ENCODE measurements at places on chromosomes 16 and 17.

DNA sequence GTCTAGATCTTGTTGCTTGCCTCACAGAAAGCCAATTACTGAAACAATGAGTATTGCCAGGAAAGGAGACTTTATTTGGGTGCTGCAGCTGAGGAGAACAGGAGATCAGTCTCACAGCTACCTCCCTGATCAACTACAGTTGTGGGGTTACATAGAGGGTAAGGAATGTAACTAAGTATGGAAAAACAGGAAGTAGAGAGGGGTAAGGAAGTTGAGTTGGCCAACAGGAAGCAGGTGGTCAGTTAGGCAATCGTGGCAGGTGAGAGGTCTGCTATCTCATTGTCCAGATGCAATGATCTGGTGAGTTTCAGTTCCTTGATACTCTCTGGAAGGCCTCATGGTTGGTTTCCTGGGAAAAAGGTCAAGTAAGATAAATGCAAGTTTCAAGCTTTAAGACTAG is 333.1 kb upstream of the GOT2 start:
- DNase-seq, result no peak

- no peak for DNase-seq
Measured at GRCh38 chr17:38848939-38849605, 4.4 kb downstream of the RPL23 start.

- no peak for DNase-seq
Measured at GRCh38 chr17:7034955-7035590, 742 bp upstream of the SLC16A13 start.

GRCh38 chr16:50602531-50603205 is 54.5 kb downstream of the NKD1 start:
- DNase-seq, result no peak

- DNase-seq, result no peak
Measured at GRCh38 chr16:68229431-68230175, 6.3 kb downstream of the ESRP2 start.

GRCh38 chr17:58193641-58194255 is 1.2 kb downstream of the EPX start:
- DNase-seq, result no peak

DNA sequence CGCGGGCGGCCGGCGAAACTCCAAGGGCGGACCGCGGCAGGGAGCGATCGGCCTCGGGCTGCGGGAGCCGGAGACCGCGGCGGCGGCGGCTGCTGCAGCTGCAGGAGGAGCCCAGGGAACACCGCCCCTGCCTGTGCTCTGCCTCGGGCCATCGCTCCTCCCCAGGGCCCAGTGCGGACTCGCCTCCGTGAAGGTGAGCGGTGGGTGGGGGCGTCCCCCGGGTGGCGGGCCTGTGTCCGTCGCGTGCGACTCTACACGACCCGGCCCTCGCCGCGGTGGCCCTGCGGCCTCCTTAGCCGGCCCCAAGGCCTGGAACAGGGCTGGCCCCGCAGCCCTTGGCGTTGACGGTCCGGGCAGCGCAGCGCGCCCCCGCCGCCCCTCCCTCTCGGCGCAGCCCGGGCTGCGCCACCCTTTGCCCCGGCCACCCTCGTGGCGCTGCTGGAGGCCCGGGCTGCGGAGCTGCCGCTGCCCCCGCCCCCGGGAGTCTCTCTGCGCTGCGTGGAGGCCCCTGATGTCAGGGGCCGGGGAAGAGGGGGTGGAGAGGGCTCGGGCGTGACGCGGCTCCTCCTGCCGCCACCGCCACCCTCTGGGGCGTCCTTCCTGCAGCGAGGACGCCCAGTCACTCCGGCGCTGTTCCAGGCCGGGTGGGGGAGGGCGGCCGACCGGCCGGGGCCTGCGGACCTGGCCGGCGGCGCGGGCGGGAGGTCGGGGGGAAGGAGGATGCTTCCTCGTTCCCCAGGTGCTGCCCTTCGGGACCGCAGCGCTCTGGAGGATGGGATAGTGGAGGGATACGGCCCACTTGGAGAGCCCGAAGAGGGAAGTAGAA is 485 bp downstream of the DYNLL2 start:
- peak; percentile 30 for DNase-seq

- no peak for DNase-seq
Measured at GRCh38 chr16:7521834-7522233, 189.2 kb downstream of the RBFOX1 start.

DNA sequence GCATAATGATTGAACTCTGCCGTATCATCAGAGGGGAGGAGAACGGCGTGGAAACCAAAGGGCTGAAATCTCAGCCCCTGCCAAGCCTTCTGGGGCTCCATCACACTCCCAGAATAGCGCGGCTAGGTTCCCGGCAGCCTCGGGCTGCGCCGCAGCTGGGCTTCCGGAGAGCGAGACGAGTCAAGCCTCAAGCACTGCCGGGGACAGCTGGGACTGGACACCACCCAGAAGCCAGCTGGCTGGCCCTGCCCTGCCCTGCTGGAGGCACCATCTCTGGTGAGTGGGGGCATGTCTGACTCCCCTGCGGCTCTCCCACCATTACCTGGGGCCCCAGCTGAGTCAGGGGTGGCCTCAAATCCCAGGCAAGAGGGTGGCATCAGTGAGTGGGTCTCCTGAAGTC is 7.2 kb upstream of the GPRC5C start:
- DNase-seq, result no peak

GRCh38 chr16:1206326-1206725 is 18.7 kb downstream of the TPSG1 start:
- DNase-seq, result no peak

DNA sequence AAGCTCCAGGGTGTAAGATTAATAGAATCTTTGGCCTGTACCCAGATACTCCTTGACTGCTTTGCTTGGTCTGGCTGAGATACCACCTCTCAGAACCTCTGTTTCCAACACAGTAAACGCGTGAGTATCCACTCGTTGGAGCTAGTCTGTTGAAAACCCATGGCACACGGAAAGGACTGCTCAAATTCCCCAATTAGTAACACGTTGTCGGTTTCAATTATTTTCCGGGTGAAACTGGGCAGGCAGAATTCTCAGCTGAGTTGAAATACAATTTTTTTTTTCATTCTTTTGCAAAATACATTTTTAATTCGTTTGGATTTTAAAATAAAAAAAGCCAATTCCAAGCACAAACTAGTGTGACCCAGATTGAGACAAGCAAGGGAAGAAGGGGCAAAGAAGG is 120.5 kb downstream of the MAF start:
- DNase-seq, result no peak

GRCh38 chr16:56865394-56866062 is 521 bp downstream of the SLC12A3 start:
- no peak for DNase-seq

- DNase-seq, result no peak
Measured at GRCh38 chr16:19690196-19690595, 27.8 kb downstream of the KNOP1 start.

DNA sequence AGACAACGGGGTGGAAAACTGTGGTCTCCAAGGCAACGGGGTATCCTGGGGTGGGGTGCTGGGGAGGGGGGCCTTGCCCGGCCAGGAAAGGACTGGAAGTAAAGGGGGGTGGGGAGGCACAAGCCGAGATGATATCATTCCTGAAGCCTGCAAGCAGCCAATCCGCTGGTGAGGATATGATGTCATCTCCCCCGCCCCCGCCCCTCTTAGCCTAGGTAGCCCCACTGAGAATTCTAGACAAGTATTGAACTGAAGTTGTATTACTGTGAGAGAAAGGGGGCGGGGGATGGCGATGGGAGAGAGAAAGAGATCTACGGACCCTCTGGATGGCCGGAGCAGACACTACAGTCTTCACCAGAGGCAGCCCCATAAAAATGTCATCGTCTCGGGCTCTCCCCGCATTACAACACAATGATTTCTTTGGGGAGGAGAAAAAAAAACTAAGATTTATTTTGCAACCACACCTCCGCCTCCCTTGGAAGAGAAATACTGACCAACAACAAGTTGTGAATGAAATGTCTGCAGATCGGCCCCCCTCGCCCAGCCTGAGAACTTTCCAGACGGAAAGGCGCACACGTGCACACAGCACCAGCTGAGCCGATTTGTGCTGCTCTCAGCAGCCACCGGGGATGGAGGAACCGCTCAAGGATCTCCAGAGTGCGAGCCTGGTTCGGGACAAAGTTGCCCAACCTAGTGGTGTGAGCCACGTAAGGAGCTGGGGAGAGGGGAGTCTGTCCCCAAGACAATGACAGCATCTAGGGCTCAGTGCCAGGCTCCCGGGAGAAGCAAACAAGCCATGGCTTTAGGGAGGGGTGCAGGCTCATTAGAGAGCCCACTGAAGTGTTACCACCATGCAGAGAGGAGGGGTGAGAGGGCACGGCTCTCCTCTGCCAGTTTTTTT is 222.1 kb downstream of the SOX9 start:
- no peak for DNase-seq

DNA sequence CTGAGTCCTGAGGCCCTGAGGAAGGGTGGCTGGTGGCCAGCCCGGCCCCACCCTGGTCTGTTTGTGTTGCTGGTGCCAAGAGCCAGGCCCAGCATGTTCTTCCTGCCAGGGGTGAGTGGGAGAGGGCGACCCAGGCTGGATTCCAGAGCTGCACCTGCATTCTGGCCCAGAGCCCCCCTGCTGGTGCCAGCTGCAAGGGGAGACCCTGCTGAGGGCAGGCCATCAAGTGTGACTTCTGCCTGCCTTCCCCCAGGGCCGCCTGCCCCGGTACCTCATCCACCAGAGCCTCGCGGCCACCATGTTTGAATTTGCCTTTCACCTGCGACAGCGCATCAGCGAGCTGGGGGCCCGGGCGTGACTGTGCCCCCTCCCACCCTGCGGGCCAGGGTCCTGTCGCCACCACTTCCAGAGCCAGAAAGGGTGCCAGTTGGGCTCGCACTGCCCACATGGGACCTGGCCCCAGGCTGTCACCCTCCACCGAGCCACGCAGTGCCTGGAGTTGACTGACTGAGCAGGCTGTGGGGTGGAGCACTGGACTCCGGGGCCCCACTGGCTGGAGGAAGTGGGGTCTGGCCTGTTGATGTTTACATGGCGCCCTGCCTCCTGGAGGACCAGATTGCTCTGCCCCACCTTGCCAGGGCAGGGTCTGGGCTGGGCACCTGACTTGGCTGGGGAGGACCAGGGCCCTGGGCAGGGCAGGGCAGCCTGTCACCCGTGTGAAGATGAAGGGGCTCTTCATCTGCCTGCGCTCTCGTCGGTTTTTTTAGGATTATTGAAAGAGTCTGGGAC is 2.4 kb upstream of the TCAP start:
- DNase-seq, result no peak

GRCh38 chr16:17233318-17234002 is 237.3 kb downstream of the XYLT1 start:
- DNase-seq, result no peak

GRCh38 chr17:63402431-63403212 is 43.5 kb downstream of the CYB561 start:
- no peak for DNase-seq

GRCh38 chr17:43877031-43877430 is 30.1 kb downstream of the CD300LG start:
- DNase-seq, result no peak

DNA sequence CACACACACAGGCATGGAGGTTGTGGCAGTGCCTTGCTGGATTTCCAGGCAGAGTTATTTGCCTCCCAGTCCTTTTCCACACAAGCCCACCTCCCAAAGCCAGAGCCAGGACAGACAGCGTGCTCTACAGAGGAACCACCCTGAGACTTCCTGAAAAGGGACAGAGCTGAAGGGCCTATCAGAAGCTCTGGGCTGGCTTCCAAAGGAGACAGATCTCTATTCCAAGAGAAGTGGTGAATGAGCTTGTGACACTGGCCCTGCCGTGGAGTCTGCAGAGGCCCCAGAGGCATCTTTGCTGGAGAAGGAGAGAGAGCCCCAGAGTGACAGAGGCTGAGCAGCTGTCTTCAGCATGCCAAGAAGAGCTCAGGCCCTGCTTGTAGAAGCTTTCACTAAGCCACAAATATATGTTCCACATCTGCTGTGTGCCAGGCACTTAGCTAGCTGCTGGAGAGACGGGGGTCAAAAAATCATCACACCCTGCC is 8.3 kb upstream of the LPCAT2 start:
- no peak for DNase-seq

- peak; percentile 81 for DNase-seq
Measured at GRCh38 chr16:3611146-3611975, at the start of gene SLX4. TSS of gene SLX4 (minus strand) at chr16:3611606. CDS start at chr16:3608964, 2,642 bp downstream.

GRCh38 chr16:17466876-17467275 is 3.9 kb downstream of the XYLT1 start:
- no peak for DNase-seq

GRCh38 chr17:1447052-1447451 is 9.0 kb downstream of the CRK start:
- no peak for DNase-seq

- no peak for DNase-seq
Measured at GRCh38 chr17:82835122-82835521, 4.7 kb downstream of the ZNF750 start.

DNA sequence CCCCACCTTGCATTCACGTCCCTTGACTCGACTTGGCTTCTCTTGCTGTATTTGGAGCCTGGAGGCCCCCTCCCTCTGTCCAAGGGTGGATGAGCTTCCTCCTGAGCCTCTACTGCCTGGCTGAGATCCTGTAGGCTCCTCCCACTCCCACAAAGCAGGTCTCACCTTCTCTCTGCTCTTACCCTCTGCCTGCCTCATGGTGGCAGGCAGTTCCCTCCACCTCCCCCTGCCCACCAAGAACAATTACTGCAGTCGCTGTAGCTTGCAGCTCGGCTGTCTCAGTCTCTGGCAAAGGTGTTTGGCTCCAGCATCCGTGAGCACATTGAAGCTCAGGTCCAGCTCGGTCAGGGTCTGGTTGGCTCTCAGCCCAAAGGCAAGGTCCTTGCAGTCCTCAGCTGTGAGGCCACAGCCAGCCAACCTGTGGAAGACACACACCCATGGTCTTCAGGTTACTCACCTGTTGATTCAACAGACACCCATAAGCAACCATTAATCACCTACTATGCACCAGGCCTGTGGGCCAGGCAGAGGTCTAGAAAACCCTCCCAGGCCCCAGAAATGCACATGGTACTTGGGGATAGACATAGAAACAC is 42.6 kb downstream of the NLRP1 start:
- DNase-seq, result no peak

GRCh38 chr16:21685034-21685455 is 21.3 kb downstream of the OTOA start:
- DNase-seq, result no peak

DNA sequence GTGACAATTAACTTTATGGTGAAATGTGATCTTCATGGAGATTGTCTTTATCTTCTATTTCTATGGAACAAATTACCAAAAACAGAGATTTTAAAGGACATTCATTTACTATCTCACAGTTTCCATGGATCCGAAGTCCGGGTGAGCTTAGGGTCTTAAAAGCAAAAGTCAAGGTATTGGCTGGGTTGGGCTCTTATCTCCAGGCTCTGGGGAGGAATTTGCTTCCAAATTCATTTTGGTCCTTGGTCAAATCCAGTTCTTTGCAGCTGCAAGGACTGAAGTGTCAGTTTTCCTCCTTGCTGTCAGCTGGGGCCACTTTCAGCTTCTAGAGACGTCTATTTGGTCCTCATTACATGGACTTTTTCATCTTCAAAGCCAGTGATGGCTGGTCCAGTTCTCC is 395.8 kb upstream of the MAF start:
- DNase-seq, result no peak

DNA sequence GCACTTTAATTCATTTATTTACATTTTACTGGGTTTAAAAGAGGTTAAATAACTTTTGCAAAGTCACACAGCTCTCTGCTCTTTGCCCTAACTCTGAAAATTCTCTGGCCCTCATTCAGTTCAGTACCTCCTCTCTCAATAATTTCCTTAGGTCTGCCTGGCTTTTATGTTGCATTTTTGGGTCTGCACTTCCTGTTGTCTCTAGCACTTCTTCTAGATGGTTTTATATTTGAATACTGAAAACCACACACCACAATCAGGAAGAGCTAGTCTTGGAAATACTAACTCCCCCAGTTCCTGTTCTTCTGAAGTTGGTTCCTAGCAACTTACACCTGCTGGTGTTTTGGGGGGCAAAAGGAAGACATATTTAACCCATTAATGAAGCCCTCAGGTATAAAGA is 577.9 kb downstream of the HS3ST4 start:
- no peak for DNase-seq

GRCh38 chr17:81817758-81818147 is 13.8 kb downstream of the GCGR start:
- no peak for DNase-seq
